A375 (cell line): ENCODE measurements at places on chromosomes 12 and 14. TPM values are rescaled to one million over a fixed set of nuclear protein-coding genes. Genes with fewer than 3 reads are reported as not detected.

The SOAT2 gene
- 0.13 TPM in 1 of 2 replicates, not detected in the other for total RNA-seq

The LHX5 gene
- not detected in 2 replicates for total RNA-seq

The EFCAB11 gene
- 8.5 and 9.1 TPM in 2 replicates for total RNA-seq

The PRR4 gene
- total RNA-seq = 9.5 and 14.6 TPM in 2 replicates

The RASAL1 gene
- total RNA-seq = 0.50 and 1.2 TPM in 2 replicates

The LLPH gene
- total RNA-seq = 19.3 and 34.3 TPM in 2 replicates

The SAMD15 gene
- total RNA-seq = 2.6 and 5.8 TPM in 2 replicates

The NRIP2 gene
- not detected in 2 replicates for total RNA-seq

The CCDC175 gene
- not detected in 2 replicates for total RNA-seq

The CARMIL3 gene
- 0.34 and 0.41 TPM in 2 replicates for total RNA-seq

The FAM186B gene
- 1.2 and 1.7 TPM in 2 replicates for total RNA-seq

The B3GNT4 gene
- 0.08 and 0.37 TPM in 2 replicates for total RNA-seq

The OAS2 gene
- total RNA-seq = 1.9 and 2.4 TPM in 2 replicates

The OR5AU1 gene
- not detected in 2 replicates for total RNA-seq

The BATF gene
- total RNA-seq = not detected in 2 replicates

The MGP gene
- 10.9 and 18.3 TPM in 2 replicates for total RNA-seq

The METTL17 gene
- 77.0 and 88.5 TPM in 2 replicates for total RNA-seq

The WNT1 gene
- not detected in 2 replicates for total RNA-seq

The APOF gene
- total RNA-seq = not detected in 2 replicates

The RHEBL1 gene
- 4.0 and 9.5 TPM in 2 replicates for total RNA-seq

The CPNE6 gene
- total RNA-seq = not detected in 2 replicates

The GLI1 gene
- total RNA-seq = 0.30 and 0.90 TPM in 2 replicates

The BMAL2 gene
- 9.0 and 15.7 TPM in 2 replicates for total RNA-seq

The PLBD2 gene
- 8.4 and 15.1 TPM in 2 replicates for total RNA-seq

The MYO1H gene
- total RNA-seq = not detected in 2 replicates

The ALG10 gene
- total RNA-seq = 8.7 and 10.4 TPM in 2 replicates

The TAS2R20 gene
- 0.24 and 0.91 TPM in 2 replicates for total RNA-seq
